Stimulated activated CD4-positive, alpha-beta T cell treated with anti-CD3 and anti-CD28 coated beads, Interleukin-1b, Interleukin-23, amount 100 ng/mL, for 1 hour (primary cell): ENCODE measurements at places on chromosomes 12 and 14.

DNA sequence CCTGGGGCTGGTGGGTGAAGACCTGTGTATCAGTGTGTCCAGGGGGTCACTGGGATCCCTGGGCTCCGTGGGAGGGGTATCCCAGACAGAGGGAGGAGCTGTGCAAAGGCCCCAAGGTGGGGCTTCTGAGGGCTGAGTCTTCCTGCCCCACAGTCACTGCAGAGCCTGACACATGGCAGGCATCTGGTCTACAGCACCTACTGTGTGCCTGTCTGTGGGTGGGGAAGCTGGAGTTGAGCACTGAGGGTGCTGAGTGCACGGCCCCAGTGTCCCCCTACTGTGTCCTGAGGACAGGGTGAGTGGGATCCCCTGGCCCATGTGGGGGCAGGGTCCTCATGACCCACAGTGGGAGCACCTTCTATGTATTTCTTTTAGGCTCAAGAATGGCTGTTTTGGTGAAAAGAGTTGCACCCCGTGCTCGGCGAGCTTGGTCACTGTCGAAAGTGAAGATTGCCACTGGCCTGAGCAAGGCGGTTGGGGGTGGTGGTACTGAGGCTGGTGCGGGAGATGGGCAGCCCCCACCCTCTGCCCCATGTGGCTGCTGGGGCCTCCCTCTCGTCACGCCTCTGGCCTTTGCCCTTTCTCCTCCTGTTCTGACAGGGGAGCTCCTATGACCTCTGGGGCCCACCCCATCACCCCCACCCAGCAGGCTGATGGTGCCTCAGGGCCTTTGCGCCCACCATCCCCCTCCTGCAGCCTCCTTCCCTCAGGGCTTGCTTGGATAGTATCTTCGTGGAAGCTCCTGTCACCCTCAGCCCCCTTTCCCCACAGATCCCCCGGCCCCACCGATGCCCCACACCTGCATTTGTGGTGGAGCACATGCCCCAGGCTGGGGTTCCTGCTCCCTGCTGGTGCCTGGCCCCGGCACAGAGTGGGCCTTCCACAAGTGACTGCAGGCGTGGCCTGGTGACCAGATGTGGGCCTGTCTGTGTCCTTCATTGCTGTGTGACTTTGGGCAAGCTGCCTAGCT is 55.8 kb downstream of the BEGAIN start:
- DNase-seq: no peak

DNA sequence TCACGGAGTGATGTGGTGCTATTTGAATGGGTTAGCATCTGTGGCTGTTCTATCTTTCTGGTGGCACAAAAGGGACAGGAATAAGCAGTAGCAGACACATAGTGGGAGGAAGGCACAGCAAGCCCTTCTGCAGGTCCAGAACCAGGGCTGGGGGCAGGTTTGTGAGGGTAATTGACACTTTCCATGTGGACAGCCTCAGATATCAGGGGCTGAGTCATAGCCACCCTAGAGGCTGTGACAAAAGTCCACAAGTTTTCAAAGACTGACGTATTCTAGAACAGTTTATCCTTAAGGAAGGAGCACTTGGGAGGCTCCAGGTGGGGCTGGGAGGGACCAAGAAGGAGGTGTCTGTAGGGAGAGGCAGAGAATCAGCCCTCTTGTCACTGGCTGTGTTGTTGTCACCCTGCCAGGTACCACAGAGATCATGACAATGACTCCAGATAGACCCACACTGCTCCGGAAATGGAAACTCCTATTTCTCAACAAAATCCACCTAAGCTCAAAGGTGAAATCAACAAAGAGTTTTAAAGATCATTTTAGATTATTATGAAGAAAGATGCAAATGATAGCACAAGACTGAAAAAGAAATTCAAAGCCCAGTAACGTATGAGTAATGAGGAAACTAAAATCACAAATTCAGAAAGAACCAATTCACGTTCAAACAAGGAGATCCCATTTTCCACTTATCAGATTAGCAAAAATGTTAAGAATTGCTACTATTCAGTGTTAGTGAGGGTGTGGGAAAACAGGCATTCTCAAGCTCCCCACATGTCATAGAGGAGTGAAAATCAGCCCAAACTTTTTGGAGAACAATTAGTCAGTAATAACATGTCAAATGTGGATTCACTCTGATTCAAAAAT is 48.3 kb downstream of the NFKBIA start:
- DNase-seq: no peak

DNA sequence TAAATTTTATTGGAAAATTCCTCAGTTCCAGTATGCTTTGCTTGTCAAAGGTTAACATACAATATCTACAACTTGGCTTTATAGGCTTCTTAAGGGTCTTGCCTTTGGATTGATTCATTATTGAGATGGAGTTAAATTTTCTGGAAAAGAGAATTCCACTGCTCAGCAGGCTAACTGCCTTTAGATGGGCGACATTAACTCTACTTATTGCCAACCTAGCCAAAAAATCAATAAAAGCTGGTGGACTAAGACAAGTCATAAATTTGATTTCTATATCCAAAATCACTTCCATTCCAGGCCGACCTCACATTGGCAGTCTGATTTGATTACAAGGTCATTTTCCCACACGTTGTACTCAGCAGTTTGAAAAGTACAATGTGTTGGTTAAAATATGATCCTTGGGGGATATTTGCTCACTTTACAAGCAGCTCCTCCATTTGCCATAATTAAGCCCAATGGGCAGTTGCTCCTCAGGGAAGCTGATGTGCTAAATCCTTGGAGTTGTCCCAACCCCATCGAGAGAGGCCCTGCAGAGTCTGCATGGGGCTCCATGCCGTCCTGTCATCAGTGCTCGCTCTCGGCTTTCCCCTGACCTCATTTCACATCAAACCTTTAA is 36.1 kb upstream of the CRY1 start:
- no peak for DNase-seq

- DNase-seq: no peak
These were observed 95.4 kb downstream of the NKX2-1 start for GRCh38 chr14:36424478-36425102.

DNA sequence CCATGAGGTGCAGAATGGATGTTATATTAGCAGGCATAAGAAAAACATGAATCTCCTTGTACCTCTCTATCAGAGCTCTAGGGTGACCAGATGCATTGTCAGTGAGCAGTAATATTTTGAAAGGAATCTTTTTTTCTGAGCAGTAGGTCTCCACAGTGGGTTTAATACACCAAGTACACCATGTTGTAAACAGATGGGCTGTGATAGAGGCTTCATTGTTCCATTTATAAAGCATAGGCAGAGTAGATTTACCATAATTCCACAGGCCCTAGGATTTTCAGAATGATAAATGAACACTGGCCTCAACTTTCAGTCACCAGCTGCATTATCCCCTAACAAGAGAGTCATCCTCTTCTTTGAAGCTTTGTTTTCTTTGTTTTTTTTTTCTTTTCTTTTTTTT is 185.2 kb downstream of the ERC1 start:
- no peak for DNase-seq

- no peak for DNase-seq
These were observed 20.5 kb upstream of the TESC start for GRCh38 chr12:117119592-117120198.

- DNase-seq: no peak
These were observed 49.7 kb downstream of the C14orf132 start for GRCh38 chr14:96088911-96089310.

- no peak for DNase-seq
These were observed 57.6 kb downstream of the CCDC59 start for GRCh38 chr12:82300611-82301010.

GRCh38 chr14:104230119-104230815 is 91.9 kb downstream of the KIF26A start:
- no peak for DNase-seq

- no peak for DNase-seq
These were observed 6.8 kb downstream of the PFKM start for GRCh38 chr12:48125985-48126384.

DNA sequence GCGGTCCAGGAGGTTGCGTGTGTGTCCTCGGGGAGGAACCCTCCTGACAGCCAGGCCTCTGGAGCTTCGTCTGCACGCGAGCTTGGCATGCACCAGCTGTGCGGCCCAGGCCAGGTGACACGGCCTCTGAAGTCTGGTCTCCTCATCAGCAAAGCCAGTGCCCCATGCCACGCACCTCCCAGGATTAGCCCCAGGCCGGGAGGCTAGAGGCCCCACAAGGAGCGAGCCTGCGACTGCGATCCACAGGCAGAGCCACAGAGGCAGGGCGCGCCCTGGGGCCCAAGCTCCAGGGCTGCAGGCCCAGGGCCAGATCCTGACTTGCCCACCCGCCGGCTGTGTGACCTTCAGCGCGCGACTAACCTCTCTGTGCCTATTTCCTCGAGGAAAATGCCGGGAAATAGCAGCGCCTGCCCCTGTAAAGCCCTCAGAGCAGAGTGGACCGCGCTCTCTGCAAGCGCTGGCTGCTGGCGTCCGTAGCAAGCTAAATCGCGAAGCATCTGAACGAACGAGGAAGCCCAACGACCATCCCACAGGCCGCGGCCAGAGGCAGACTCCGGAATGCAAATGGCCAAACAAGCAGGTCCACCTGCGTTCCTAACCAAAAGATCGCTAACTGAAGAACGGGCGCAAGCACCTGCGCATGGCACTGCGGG is 492 bp upstream of the BTBD6 start:
- no peak for DNase-seq

DNA sequence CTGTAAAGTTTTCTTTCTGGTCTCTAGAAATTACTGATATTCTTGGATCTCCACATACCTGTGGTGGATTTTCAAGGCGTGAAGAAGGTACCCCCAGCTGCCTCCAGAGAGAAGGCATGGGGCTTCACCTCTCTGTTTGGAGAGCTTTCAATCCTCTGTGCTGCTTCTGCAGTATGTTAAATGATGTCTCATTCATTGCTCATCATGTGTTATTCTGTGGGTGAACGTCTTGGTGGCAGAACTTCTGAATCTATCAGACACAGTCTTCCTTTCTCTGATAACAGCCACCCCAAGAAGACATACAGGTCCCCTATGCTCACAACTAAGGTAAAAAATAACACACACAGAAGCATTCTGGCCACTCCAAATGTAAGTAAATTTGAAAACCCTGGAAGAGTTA is 221.3 kb upstream of the TMEM260 start:
- DNase-seq: no peak

DNA sequence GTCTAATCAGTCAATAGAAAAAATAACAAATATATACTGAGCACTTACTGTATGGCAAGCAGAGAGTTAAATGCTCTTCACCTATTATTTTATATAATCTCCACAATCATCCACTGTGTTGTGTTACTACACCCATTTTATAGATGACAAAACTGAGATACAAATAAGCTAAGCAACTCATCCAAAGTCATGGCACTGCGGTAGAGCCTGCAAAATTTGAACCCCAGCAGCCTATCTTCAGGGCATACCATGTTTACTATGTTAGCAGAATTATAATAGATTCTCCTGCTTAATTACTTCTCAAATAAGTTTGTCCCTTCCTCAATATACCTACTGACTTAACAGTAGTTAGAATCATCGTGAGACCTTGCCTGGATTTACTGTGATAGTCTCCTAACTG is 53.6 kb upstream of the PCED1B start:
- no peak for DNase-seq

GRCh38 chr14:38496092-38496491 is 240.2 kb upstream of the CLEC14A start:
- DNase-seq: no peak

GRCh38 chr12:53252349-53252916 is 15.7 kb upstream of the ESPL1 start:
- no peak for DNase-seq

GRCh38 chr14:81618695-81619094 is 85.0 kb upstream of the SEL1L start:
- no peak for DNase-seq

GRCh38 chr14:70366911-70367310 is 7.4 kb upstream of the COX16 start:
- no peak for DNase-seq

DNA sequence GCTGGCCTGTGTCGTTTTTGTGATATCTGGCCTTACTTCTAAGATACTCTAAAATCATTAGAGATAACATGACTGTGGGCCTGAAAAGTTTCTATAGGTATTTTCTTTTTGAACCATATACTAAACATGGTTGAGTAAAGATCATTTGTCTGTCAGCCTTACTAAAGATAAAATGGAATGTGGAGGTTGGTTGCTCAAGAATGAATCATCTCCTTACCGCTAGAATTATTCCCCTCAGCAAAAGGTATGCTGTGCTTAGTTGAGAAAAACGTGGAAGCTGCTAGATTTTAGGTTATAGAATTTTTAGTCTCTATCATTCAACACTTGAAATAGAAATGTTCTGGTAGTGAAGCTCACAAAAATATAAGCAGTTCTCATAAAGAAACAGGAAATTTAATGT is 407.3 kb downstream of the AEBP2 start:
- DNase-seq: no peak

DNA sequence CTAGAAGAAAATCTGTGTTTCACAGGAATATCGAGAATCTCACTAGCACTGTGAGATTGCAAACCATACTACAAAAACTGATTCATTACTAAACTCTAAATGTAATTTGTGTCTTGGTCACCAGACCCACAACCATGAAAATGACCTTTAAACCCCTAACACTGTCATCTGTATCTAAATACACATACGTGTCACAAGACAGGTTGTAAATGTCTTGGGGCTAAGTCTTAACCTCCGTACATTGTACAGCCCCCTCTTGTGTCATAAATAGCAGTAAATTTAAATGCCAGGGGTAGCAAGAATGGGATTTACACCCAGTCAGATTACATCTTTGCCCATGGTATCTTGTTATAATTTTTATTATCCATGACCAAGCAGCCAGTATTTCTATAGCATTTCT is 117.3 kb downstream of the GPR135 start:
- DNase-seq: no peak
